ENCODE measurements at places on chromosomes 16 and 17.

GRCh38 chr17:800446-801242, 18.5 kb downstream of the MRM3 start:
- no peak for DNase-seq

DNA sequence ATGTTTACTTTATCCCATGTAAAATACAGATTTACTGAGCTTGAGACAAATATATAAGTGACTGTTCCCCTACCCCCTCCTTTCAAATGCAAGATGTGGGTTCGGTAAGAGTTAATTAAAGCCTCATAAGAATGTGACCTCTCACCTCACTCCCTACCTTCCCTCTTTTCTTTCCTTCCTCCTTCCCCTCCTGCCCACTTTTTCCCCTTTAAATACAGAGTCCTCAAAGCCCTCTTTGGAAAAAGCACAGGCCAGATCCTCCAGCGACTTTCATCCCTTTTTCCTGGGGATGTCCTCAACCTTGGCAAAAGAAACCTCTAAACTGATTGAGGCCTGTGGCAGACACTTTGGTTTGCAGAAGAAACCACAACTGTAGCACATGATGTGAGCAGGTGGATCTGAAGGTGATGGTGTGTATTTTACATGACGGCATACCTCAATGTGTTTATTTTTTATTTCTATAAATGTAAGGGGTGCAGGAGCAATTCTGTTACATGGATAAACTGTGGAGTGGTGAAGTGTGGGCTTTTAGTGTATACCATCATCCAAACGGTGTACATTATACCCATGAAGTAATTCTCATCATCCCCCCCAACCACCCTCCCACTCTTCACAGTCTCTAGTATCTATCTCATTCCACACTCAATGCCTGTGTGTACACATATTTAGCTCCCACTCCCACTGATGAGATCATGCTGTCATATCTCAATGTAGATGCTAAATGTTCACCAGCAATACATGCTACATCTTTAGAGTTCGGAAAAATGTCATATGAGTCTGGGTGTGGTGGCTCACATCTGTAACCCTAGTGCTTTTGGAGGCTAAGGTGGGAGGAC, 77.7 kb downstream of the XYLT1 start:
- DNase-seq = no peak

GRCh38 chr16:54923055-54923473, 7.6 kb upstream of the IRX5 start:
- DNase-seq = no peak

GRCh38 chr16:55036371-55036821, 105.7 kb downstream of the IRX5 start:
- DNase-seq = no peak

DNA sequence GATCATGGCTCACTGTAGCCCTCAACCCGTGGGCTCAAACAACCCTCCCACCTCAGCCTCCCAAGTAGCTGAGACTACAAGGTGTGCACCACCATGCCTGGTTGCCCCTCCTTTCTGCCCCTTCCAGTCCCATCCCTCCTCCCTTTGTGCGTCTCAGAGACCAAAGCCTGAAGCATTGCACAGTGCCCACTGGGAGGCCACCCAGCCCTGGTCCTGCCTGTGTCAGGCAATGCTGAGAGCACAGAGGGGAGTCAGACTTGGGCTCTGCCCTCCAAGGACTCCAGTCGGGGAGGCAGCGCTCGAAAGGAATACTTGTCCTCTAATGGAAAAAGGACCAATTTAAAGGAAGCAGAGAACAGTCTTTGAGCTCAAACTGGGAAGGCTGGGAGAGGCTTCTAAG, 20.4 kb downstream of the RAI1 start:
- DNase-seq = no peak

DNA sequence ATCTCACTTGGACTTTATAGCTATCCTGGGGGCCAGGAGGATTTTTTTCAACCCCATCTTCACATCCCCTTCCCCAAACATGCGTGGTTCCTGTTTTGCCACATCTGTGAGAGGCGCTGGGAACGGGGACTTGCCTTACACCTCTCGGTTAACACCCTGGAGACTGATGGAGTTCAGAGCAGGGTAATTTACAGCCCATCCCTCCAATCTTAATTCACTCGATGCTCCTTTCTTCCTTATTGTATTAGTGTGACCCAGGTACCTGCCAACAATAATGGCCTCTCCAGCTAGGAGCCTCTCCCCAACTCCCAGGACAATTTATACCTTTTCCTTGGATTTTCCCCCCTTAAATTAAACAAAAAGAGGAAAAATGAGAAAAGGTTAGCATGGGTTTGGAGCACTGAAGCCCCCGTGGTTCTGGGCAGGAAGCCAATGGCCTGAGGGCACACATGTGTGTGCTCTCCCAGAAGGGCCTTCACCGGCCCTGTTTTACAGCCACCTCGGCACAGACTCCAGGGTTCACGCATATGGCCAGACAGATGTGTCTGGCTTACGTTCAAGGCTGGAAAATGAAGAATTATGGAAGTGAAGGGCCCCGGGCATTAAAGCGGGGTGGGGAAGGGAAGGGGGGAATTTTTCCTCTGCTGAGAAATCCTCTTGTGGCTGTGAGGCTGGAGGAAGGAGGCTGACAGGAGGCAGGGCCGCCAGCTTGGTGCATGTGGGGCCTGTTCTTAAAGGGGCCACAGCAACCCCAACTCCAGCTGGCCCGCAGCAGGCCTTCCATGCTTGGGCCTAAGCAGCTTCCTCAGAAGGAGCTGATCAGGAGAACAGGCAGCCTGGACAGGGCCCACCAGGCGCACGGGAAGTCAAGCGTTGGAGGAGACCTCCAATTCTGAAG, 21.4 kb downstream of the HIC1 start:
- no peak for DNase-seq

Measured in activated CD4-positive, alpha-beta T cell treated with anti-CD3 and anti-CD28 coated beads, Interleukin-2, amount 50 U/mL, for 24 hours (primary cell).